ENCODE measurements at places on chromosomes 2 and 18. TPM values are rescaled to one million over a fixed set of nuclear protein-coding genes. Genes with fewer than 3 reads are reported as not detected.
A peak's percentile ranks its signal among the peaks of the same experiment; 100 is the strongest.

DNA sequence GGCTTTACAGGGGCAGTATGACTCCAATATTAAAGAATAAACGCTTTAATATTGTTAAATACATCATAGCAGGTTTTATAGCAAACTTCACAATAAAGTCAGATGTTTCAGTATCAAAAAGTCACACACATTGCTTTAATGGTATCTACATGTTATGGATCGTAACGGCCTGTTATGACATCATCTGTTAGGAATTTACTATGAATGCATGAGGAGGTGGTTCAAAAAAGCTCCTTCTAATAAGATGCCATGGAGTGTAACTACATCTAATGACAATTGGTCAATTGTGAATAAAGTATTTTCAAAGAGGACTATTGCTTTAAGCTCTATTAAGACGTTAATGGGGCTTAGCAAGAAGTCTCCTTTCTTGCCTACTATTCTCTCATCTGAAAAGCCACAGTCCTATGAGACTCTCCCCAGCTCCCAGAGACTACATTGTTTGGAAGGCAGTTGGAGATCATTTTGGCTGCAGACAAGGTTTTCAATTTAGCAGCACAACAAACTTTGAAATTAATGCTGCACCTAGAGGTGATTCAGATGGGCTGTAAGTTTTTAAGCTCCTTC lies 300.7 kb upstream of the MEIS1 start:
- DNase-seq, result no peak

Gene SPATA3
- not detected for total RNA-seq

DNA sequence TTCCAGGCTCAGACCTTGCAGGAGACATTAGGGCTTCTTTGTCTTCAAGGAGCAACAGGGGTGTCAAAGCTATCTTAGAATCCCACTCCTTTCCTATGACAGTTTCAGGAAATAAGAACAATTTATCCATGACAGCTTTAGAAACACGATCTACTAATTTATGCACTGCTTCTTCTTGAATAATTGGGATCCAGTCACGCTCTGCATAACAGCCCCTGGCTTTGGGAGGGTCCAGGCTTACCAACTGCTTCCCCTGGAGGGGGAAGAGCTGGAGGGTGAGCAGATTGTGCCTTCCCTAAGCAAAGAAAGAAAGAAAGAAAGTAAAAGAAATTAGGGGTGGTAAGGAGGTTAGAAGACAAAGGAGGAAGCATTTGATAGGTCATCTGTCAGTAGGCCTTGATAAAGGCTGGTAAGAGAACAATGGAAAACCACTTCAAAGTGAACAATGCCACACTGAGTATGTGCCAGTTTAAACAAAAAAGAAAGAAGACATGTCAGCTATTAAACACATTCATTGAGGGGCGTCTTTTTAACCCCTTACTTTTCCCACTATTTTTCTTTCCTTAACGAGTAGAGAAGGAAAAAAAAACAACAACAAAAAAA lies 327.6 kb downstream of the DCC start:
- no peak for DNase-seq

DNA sequence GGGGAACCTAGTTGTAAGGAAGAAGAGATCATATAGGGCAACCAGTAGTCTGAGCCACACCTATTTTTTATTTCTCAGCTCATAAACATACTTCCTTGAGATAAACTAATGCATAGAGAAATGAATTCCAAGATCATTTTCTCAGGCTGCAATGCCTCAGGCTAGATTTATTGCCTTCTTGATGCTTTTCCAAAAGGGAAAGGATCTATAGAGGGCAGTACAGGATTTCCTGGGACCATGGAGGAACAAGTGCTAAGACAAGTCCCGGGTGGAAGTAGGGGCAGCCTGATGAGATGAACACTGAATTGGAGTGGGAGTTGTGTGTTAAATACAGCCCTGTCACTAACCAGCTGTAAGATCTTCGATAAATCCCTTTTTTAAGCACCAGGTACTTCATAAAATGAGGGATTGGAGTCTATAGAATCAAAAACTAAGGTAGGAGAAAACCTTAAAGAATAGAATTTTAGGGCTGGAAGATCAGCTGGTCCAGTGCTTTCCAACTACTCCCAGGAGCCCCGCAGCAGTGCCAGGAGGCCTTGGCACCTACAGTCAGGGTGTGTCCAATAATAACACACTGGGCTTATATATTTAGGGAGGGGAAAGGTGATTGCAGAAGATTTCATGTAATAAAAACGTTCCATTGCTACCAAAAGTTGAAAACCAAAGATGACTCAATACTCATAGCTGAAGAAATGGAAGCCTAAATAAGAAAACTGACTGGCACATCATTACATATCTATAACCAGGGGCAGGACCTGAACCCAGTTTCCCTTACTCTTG lies 58.1 kb downstream of the SERTAD2 start:
- no peak for DNase-seq

Gene NGEF
- not detected for total RNA-seq

DNA sequence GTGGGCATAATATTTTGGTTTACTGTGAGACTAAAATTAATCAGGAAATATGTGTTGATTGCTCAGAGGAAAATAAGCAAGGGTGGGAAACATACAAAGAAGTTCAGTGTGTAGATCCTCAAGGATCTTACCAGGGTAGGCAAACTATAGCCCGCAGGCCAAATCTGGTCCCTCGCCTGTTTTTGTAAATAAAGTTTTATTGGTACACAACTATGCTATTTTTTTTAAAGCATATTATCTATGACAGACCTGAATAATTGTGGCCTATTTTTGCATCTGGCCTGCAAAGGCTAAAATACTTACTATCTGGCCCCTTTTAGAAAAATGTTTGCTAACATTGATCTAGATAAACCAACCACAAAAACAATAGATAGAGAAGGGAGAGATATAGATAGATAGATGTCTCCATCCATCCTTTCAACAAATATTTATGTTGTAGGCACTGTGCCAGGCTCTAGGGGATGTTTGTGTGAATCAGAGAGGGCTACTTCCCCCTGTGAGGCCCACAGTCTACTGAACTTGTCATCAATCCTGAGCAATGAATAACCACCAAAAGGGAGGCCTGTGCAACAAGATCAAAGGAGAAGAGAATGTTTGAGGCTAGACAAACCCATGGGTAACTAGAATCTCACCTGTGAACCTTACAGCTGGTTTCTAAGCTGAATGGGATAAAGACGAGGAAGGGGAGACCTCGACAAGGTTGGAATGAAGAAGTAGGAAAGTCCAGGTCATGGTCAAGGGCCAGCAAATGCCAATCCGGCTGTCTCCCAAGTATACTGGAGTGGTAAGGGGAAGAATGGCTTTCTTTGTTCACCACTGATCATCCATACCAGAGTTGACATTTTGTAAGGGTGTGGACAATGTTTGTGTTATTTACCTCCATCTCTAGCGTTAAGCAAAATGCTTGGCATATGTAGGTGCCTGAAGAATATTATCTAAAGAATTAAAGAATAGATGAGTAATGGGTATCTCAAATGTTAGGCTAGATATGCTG lies 23.6 kb downstream of the ALPK2 start:
- peak; percentile 24 for DNase-seq

Gene PCARE
- total RNA-seq, result not detected

GRCh38 chr2:206804326-206804725 lies 38.9 kb downstream of the FASTKD2 start:
- no peak for DNase-seq

DNA sequence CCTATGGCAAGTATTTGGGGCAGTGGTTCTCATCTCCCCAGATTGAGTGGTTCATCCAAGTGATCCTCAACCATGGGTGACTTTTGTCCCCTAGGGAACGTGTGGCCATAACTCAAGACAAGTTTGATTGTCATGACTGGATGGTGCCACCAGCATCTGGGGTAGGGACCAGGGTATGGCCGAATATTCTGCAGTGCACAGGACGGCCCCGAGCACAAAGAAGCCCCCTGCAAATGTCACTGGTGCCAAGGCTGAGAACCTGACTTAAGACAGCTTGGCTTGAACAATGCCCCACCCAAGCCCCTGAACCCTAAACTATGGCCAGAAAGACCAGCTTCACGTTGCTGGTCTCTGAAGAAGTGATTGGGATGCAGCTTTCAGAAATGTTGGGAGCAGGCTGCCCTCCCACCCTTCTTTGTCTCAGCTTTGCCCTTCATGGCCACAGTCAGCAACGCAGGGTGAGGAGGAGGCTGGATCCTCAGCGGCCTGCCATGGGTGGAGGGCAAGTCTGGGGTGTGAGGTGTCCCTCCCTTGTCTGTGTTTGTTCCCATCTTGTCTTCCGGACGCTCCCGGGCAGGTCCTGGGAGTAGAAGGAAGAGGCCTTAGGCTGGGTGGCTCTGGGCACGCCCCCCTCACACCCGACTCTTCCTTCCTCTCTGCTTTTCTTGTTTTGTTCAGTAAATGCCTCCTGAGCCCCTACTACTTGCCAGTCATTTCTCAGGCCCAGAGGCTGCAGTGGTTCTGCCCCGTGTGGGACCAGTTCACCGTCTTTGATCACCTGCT lies 43.4 kb downstream of the GREB1 start:
- DNase-seq, result no peak

DNA sequence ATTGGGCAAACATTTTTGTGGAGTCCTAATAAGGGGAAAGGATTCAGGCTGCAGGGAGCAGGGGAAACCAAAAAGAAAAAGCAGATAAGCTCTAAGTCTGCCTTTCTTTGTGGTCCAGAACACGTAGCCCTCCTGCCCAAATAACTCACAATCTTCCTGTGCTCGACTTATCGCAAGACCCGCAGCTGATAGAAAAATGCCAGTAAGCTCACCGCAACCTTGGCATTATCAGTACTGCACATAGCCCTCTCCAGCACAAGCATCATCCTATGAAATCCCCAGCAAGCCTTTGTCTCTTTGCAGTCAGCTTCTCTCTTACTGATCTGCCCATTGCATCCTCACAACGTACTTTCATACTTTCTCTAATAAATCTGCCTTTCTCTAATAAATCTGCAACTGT lies 202.4 kb upstream of the HNRNPA3 start:
- no peak for DNase-seq

DNA sequence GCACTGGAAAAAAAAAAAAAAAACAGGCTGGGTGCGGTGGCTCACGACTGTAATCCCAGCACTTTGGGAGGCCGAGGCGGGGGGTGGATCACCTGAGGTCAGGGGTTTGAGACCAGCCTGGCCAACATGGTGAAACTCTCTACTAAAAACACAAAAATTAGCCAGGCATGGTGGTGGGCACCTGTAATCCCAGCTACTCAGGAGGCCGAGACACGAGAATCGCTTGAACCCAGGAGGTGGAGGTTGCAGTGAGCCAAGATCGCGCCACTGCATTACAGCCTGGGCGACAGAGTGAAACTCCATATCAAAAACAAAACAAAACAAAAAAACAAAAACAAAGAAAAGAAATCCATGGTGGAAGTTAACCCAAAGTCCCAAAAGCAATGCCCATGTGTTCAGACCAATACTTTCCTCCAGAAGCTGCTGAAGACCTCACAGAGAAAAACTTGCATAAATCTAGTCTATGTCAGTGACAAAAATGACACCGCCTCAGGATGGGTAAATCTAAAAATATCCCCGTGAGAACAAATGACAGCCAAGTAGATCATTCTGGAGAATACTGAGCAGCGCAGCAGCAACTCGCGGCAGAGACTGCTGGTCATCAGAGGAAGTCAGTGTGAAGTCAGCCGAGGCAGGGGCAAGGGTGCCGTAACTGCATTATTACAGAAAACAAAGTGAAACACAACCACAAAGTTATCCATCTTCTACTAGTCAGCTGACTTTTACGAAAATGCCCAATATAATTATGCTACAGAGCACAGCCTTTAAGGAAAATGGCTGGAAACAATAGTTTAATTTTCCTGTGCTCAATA lies 41.0 kb downstream of the LPIN2 start:
- DNase-seq, result peak; percentile 75

Gene RAB17
- total RNA-seq, result not detected

Gene DOCK10
- total RNA-seq, result 269 TPM

Gene REG1B
- not detected for total RNA-seq

DNA sequence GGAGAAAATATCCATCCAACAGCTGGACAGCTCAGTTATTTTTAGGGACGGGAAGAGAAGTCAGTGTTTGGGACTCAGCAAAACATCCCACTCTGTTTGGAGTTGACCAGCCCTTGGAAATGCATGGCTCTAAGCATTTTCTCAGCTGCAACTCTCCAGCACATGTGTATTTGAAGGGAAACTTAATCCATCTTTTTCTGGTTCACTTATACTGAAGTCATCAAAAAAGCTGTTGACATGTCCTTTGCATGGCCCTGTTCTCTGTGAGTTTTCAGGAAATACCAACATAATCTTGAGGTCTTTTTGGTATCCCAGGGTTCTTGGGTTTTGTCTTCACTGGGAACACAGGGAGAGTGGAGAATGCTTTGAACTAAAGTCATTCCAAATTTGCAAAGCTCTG lies 91.9 kb upstream of the CELF4 start:
- DNase-seq, result no peak

DNA sequence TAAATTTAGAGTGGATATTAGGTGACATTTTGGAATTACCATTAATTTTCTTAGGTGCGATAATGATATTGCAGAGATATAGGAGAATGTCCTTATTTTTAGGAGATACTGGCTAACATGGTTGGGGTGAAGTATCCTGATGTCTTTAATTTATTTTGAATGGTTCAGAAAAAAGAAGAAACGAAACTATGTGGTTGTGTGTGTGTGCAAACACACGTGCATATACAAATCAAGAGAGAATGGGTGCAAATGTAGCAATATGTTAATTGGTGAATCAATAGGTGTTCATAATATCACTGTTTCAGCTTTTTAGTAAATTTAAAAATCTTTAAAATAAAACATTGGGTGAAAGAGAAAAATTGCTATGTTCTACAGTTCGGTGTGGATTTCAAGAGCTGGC lies 140.9 kb downstream of the DIS3L2 start:
- DNase-seq, result no peak

Gene TUBA4B
- not detected for total RNA-seq

GRCh38 chr2:190792956-190793888 lies 87.4 kb upstream of the GLS start:
- DNase-seq, result no peak

- no peak for DNase-seq
These were observed 999 bp upstream of the IL36B start for GRCh38 chr2:113053666-113054065.

GRCh38 chr2:28678175-28678855 lies 73.3 kb upstream of the PPP1CB start:
- no peak for DNase-seq

DNA sequence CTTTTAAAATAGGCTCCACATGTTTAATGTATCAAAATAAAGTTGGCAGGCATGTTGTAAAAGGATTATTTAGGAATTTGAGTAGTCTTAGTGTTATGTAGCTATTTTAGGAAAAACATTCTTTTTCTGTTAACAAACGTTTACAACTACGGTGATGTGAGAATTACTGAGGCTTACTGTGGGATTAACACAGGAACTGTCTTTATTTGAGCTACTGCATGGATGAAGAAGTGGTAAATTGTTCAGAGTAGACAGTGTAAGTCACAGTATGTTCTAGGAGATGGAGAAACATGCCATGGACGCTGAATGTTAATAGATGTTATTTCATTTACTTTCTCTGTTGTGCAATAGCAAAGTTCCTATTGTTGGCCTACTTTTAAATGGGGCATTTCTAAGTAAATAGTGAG lies 1.6 kb downstream of the PPM1B start:
- no peak for DNase-seq

GRCh38 chr2:74553892-74554819 lies at the start of the genes DOK1 and LOXL3:
TSS of gene DOK1 (plus strand) at chr2:74554720. CDS start at chr2:74554755, 35 bp downstream.
TSS of gene LOXL3 (minus strand) at chr2:74553942. CDS start at chr2:74552634, 1,308 bp downstream.
- peak; percentile 86 for DNase-seq
